8988T (cell line): ENCODE measurements at places on chromosomes 5 and 9.

DNA sequence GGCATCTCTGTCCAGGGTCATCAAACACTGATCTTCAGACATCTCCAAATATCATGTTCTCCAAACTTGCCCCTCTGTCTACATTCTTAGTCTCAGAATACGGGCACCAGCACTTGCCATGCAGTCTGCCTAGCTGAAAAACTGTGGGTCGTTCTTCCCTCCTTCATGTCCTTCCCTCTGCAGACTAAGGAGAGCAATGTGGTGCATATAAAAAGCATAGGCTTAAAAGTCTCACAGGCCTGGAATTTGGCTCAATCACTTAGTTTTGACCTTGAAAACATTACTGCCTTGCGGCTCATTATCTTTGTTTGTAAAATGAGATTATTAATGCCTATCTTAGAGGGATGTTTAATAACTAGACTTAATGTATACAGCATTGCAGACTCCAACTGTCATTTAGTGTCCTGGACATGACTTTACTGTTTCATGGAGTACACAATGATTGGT is 362.8 kb downstream of the NPR3 start:
- no peak for DNase-seq

- DNase-seq, result no peak
These were observed 15.8 kb upstream of the PSAT1 start for GRCh38 chr9:78280982-78281668.

GRCh38 chr5:67414712-67415111 is 218.1 kb upstream of the CD180 start:
- DNase-seq, result no peak

DNA sequence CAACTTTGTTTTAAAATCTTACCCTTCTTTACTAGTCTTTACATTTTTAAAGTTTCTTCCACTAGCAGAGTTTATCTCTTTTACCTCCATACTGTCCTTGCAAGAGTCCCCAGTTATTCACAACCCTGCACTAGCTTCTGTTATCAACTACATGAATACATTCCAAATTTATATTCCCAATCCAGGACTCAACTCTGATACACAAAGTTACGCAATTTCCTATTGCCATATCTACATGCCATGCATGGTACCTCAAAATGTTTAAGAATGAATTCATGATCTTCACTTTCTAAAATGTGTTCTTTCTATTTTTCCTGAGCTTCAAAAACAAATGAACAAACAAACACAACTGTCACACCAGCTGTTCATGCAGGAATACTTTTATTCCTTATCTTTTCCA is 668.7 kb downstream of the CDH18 start:
- no peak for DNase-seq

GRCh38 chr9:36566813-36567221 is 5.9 kb upstream of the MELK start:
- peak; percentile 16 for DNase-seq

DNA sequence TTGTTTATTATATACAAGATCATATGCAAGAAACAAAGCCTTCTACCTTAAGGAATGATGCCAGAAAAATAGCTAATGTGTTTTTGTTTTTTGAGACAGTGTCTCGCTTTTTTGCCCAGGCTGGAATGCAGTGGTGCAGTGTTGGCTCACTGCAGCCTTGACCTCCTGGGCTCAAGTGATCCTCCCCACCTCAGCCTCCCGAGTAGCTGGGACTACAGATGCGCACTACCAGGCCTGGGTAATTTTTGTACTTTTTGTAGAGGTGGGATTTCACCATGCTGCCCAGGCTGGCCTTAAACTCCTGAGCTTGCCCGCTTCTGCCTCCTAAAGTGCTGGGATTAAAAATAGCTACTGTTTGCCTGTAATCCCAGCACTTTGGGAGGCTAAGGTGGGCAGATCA is 15.1 kb downstream of the ERCC6L2 start:
- DNase-seq, result no peak

GRCh38 chr9:78575081-78575480 is 278.2 kb downstream of the PSAT1 start:
- DNase-seq, result no peak
